GM04504 (cell line): ENCODE measurements at places on chromosomes 4 and X.

DNA sequence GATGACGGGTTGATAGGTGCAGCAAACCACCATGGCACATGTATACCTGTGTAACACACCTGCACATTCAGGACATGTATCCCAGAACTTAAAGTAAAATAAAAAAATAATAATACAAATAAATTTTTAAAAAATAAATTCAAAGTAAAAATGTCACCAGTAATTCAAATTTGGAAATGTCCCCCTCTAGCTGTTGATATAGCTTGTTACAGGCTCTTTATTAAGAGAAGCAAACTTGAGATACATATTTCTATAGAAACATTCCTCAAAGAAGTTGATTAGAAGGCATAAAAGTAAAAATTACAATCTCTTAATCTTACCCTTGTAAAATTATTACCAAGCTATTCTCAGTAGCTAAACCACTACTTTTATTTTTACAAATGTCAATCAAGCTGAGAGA is 1397.0 kb downstream of the FAM133A start:
- DNase-seq: no peak

DNA sequence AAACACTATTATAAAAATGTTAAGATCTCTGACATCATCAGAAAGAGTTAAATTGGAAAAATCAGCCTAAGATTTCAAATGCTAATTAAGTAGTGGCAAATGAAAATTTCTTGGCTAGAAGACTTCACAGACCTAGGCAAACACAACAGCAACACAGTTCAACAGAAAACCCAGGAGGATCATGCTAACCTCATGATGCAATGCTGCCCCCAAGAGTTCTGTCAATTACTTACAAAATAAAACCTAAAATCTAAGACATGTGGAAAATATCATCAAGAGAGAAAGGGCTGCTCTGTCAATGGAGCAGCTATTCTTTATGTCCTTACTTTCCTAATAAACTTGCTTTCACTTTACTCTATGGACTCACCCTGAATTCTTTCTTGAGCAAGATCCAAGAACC is 21.0 kb downstream of the S100G start:
- peak; percentile 63 for DNase-seq

DNA sequence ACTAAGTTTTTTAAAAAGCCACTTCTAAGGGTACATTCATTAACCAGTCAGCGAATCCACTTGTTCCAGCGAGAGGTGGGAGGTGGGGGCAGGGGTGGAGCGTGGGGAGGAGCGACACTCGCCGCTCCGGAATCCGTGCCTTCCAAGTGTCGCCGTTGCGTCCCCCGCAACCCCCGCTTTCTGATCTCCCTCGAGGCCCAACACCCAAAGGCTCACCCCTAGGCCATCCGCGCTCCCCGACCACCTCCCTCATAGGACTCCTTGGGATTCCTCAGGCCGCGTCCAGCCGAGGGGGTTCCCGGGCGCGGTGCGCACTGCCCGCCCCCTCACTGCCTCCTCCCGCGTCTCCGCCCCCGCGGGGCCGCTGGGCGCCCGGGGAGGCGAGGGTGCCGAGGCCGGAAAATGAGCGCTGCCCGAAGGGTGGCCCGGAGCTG is 108.1 kb upstream of the STOX2 start:
- DNase-seq: no peak

- no peak for DNase-seq
Observed at GRCh38 chr4:158484173-158484885, 37.4 kb upstream of the RXFP1 start.

- DNase-seq: no peak
Observed at GRCh38 chr4:81453024-81453423, 18.7 kb downstream of the RASGEF1B start.

DNA sequence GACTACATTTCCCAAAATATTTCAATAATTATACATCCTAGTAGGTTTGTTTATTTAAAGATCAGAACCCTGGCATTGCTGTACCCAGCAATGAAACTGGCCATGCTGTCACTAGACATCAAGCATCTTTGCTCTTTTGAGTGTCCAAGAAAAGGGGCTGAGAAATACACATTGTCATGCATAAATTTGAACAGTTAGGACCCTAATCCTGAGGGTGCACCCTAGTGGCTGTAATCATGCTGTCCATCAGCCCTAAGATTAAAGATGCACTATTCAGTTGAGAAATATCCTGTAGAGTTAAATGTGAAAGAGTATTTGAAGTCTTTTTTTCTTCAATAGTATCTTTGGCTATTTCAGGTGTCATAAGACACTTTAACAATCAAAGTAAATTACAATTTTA is 108.8 kb downstream of the NFKB1 start:
- DNase-seq: no peak

GRCh38 chrX:132810488-132810887 is 147.9 kb downstream of the HS6ST2 start:
- DNase-seq: no peak

GRCh38 chr4:28360681-28361080 is 1500.0 kb downstream of the STIM2 start:
- no peak for DNase-seq

GRCh38 chrX:120380699-120381098 is 18.8 kb downstream of the ATP1B4 start:
- DNase-seq: no peak

DNA sequence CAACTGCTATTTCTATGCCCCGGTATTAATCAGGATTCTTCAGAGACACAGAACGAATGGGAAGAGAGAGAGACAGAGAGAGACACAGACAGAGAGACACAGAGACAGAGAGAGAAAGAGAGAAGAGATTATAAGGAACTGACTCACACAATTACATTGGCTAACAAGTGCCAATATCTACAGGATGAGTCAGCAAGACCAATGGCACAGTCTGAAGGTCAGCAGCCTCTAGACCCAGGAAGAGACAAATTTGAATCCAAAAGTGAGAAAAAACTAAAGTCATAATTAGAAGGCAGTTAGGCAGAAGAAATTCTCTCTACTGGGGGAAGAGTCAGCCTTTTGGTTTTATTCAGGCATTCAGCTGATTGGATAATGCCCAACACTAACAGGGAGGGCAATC is 187.3 kb downstream of the MAB21L2 start:
- peak; percentile 42 for DNase-seq

- no peak for DNase-seq
Observed at GRCh38 chr4:7805533-7806337, 133.9 kb downstream of the AFAP1 start.

DNA sequence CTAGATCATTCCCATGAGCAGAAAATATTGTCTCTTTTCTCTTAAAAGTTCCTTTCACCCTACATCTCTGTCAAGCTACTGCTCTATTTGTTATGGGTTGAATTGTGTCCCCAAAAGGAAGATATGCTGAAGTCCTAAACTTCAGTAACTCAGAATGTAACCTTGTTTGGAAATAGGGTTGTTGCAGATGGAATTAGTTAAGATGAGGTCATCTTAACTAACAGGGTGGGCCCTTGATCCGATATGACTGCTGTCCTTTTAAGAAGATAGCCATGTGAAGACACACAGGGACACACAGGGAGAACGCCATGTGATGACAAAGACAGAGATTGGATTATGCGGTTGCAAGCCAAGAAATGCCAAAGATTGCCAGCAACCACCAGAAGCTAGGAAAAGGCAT is 12.8 kb upstream of the SLC39A8 start:
- DNase-seq: no peak

DNA sequence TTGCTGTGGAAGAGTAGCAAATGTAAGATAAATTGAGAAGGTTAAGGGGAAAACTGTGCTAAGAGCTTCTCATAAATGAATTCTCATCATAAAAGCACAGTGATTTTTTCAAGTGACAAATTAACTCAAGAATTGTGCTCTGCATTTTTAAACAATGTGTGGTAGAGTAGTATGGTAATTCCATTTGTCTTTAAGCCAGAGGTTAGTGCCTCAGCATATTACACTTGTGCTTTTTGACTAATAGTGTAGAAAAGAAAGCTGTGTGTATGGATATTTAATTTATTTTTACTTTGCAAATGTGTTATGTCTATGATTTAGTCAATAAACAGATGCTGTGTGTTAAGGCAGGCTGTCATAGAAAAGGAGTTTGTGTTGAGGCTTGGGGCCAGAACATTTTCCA is 61.0 kb downstream of the FHIP1A start:
- no peak for DNase-seq

GRCh38 chr4:130479020-130479419 is 1383.1 kb downstream of the C4orf33 start:
- no peak for DNase-seq

DNA sequence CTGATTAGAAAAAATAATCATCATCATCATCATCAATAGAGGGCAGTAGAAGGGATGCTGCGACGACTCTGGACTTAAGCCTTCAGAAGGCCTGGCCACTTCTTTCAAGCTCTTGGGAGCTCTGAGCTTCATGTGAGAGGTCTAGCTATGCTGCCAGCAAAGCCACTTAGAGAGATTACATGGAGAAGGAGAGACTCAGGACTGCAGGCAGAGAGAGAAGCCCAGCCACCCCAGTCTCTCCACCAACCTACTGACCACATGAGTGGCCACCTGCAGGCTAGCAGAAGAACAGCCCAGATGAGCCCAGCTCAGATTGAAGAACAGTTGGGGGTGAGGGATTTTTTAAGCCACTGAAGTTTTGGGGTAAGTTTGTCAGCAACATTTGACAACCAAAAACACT is 17.1 kb upstream of the TMEM150C start:
- DNase-seq: no peak

DNA sequence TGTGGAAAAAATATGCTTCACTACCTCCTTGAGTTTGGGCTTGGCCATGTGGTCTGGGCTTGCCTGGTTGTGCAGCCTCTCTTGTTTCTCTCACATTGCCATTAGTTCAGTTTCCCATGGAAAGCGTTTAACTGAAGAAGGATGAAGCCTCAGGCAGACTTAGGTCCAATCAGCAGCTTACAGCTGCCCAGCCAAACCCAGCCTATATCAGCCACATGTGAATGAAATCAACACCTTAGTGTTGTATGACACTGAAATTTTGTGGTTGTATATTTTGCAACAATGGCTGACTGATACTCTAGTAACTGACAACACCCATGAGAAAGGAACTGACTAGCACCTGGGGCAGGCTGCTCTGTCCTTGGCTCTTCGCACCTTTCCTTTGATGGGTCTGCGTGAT is 81.2 kb downstream of the KLF8 start:
- DNase-seq: no peak

- no peak for DNase-seq
Observed at GRCh38 chrX:14056206-14056605, 26.5 kb upstream of the GEMIN8 start.

DNA sequence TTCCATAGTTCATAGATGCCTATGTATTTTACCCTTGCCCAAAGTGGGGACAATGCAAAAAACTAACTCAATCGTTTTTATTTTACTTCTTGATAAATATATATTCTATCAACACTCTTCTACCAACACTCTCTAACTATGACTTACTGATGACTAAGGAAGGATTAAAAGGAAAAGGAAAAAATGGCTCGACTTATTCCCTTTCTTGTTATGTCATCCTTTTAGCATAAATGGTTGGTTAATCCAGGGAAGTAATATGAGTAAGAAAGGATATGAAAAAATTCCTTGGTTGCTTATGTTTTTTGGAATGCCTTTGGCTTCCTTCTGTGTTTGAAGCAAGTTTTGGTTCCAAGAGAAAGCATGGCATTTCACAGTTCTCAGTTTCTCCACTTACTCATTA is 1087.1 kb downstream of the C4orf33 start:
- DNase-seq: no peak

GRCh38 chrX:13428053-13428786 is 108.4 kb upstream of the ATXN3L start:
- no peak for DNase-seq

GRCh38 chr4:6575503-6576240 is 683 bp downstream of the MAN2B2 start:
- no peak for DNase-seq

DNA sequence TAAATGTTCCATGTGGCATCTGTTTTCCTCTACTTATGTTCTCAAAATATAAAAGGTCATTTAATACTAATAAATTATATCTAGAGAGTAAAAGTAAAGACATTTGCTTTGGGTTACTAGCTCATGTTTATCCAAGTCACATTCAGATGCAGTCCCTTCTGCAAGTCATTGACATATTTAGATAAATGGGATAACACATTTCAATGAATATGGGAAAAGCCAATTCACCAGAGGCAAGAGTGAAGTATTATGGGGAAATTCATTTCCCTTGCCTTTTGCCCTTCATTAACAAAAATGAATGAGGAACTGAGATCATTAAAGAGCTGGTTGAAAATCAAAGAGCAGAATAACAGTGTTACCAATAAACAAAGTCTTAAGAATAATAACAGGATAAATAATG is 306.2 kb upstream of the FSTL5 start:
- DNase-seq: no peak

- DNase-seq: no peak
Observed at GRCh38 chr4:78885598-78885997, 53.6 kb downstream of the PAQR3 start.

DNA sequence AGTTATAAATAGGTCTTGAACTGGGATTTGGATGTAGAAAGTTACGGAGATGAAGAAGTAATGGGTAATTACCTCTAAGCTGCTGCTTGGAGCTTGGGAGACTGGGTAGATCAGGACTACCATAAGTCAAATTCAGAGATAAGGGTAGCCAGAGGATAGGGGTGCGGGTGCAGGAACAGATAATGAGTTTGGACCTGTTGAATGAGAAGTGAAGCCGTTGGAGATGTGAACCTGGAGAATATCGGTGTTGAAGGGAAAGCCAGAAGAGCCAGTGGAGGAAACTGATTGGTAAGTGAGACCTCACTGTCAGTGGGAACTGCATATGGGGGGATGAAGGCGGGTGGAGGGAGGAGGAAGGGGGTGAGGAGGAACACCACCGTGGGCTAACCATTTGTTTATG is 618 bp upstream of the FOXO4 start:
- DNase-seq: no peak

DNA sequence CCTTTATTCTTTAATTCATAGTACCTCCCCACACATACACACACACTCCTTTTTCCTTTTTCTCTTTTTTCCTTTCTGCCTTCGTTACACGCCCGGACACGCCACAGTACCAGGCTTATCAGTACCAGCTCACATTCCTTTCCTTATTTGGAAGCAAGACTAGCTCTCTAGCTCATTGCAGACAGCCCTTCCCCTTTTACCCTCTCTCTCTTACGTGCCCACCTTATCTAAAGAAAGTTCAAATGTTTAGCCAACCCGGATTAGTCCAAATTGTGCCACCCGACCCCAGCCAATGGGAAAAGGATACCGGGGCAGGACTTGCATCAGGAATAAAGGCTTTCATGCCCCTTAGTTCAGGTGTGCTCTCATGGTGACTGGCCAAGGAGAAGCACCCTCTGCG is 194.7 kb upstream of the VCX3A start:
- DNase-seq: no peak

DNA sequence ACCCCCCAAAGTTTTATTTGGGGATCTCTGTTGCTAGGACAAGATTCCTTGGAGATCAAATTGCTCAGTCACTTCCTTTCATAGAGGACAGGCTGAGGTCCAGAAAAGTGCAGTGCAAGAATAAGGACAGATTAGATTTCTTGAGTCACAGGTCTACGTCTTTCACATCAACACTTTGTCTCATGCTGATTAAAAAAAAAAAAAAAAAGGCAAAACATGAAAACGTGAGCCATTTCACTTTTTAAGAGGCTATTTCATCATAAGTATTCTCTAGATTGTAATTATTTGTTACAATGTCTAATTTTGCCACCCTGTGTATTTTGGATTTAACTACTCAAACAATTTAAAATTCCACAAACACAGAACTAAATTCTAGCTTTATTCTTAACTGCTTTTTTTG is 647.0 kb downstream of the TRAM1L1 start:
- DNase-seq: no peak
